ENCODE measurements at places on chromosomes 3 and 15.

DNA sequence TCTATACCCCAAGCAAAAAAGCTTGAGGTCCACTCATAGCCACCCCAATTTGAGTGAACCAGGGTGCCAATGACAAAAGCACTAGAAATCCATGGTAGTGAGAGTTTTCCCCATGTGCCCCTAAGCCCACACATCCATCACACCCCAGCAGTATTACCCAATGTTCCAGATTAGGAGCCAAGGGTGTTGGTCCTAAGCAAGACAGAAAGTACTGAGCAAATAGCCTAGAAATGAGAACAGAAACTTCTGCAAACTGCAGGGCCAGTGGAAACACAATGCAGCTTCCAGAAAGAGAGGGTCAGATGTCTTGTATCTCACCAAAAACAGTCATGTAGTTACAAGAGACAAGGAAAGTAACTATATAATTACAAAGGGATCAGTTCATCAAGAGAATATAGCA lies 10.9 kb upstream of the OXTR start:
- no peak for DNase-seq

DNA sequence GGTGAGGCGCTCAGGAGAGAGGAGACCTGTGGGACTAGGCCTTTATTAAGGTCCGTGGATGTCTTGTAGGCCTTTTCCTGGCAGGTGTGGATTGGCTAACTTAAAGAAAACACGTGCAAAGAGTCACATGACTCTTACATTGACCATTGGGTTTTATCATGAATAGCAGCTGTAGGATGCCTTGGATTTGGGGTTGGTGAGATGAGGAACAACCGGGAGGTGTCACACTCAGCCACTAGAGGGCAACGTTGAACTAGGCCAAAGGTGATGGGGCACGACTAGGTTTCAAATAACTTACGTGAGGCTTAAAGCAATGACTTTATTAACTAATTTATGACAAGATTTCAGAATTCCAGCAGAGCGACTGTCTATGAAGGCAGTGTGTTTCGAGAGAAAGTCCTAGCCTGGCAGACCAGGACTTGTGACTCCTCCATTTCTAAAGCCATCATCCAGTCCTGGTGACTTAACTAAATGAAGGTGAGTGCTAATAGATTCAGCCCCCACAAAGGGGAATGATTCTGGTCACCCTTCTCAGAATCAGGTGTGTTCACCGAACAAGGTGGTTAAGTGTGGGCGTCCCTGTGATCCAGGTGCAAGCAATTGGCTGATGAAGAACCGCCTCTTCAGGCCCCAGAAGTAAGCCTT lies 345.6 kb downstream of the MCTP2 start:
- DNase-seq, result no peak

DNA sequence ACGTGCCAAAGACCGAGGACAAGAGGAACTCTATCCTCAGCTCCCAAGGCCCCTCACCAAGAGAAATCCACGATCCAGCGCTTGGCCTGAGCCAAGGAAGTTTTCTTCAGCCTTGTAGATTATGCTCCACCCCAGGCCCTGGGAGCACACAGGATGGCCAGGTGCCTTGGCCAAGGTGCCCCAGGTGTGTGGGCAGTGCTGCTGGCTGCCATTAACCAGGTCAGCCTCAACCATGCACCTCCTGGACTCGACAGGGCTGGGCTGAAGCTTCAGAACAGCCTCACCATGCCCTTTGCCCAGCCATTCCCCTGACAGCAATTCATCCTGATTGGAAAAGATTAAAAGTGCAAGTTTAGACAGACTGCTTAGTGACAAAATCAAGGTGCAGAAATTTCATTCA lies 10.9 kb upstream of the MESP1 start:
- DNase-seq, result no peak

DNA sequence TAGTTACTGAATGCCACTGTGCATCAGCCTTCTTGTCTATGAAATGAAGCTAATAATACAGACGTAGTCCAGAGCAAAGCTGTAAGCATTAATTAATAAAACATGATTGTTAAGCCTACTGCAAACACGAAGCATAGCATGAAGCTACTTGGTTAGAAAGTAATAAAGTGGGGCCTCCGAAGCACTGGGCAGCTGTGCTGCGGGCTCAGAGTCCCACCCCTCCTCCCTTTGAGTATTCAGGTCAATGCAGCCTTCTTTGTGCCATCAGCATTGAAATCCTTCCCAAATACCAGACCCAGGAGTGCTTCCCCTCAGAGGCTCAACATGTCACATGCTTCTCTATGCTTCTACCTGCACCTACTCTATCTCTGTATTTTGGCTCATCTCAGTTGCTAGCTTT lies 1112.6 kb downstream of the IGSF11 start:
- no peak for DNase-seq

DNA sequence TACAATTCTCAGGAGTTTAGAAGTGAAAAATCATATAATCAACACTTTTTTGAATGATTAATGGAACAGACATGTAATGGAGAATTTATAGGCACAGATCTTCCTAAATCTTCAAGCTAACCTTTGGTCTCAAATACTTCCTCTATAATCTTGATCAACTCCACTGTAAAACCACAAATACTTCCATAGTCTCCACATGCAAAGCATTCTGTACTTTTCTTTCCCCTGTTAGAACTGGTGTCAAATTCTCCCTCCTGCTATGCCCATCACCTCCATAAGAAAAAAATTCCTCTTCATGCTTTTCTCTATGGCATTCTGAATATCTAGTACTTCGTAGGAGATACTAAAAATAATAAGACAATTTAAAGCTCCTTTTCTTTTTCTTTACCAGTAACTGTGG lies 214.3 kb downstream of the ADAMTS9 start:
- DNase-seq, result no peak

GRCh38 chr3:15933439-15934139 lies 135.8 kb upstream of the ANKRD28 start:
- DNase-seq, result peak; percentile 38

DNA sequence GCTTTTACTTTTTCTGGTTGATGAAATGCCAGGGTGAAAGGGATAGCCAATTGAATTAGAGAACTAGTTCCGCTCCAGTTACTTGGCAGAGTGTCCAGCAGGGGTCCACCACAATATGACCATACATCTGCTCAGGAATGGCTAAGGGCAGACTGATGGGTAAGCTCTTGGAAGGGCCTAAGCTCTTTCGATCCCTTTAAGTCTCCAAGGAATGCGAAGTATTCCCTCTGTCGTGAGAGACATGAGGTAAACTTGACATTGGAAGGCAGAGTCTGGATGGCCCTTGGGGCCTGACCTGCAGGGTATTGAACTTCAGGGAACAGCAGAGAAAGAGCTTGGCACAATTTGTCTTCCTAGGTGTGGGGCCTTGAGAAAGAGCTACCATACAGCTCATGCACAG lies 805.8 kb downstream of the PLOD2 start:
- no peak for DNase-seq

- DNase-seq, result no peak
Measured at GRCh38 chr3:157300981-157301663, 135.5 kb upstream of the PTX3 start.

DNA sequence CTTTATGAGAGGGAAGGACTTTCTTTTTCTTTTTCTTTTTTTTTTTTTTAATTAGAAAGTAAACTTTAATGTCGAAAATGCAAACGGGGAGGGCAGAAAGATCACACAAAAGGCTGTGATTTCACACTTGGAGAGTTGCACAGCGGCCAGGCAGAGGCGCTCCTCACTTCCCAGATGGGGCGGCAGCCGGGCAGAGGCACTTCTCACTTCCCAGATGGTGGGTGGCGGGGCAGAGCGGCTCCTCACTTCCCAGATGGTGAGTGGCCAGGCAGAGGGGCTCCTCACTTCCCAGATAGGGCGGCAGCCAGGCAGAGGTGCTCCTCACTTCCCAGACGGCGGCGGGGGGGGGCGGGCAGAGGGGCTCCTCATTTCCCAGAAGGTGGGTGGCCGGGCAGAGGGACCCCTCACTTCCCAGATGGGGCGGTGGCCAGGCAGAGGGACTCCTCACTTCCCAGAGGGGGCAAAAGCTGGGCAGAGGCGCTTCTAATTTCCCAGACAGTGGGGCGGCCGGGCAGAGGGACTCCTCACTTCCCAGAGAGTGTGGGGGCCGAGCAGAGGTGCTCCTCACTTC lies 88.6 kb downstream of the ATP2B2 start:
- DNase-seq, result no peak

DNA sequence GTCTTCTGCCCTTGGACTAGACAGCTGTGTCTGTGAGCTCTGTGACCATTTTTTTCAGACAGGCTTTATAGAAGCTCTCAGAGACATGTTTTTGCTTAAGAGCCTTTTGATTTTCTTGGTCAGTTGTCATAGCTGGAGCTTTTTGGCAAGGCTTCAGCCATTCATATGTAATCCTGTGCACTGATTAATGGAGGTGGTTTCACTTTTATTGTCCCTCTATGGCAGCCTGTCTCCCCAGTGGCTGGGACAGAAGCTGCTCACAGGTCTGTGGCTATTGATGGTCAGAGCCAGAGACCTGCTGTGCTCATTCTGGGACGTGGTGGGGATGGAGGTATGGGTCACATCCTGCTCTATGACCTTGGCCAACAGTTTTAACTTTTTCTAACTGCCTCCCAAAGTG lies 226.6 kb upstream of the LRRFIP2 start:
- DNase-seq, result no peak

DNA sequence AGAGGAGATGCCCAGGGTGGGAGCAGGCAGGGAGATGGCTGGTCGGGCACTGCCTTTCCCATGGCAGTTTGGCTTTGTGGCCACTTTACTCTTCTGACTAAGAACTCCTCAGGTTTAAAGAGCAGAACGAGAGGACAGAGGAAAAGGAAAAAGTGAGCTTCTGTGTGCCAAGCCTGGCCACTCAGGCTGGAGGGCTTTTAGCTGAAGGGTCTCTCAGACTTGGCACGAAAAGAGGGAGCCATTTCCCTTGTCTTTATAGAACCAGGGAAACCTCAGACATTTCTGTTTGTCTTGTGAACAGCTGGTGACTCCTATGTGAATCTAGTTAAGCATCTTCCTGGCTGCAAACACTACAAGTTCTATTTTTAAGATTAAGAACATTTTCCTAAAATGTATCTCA lies 23.3 kb upstream of the PSMD6 start:
- DNase-seq, result no peak

GRCh38 chr15:77830051-77830468 lies 197.3 kb upstream of the LINGO1 start:
- no peak for DNase-seq
